ENCODE measurements at places on chromosomes 2 and 18.

- DNase-seq = no peak
These were observed 403.3 kb downstream of the TXNL1 start for GRCh38 chr18:56235071-56235470.

DNA sequence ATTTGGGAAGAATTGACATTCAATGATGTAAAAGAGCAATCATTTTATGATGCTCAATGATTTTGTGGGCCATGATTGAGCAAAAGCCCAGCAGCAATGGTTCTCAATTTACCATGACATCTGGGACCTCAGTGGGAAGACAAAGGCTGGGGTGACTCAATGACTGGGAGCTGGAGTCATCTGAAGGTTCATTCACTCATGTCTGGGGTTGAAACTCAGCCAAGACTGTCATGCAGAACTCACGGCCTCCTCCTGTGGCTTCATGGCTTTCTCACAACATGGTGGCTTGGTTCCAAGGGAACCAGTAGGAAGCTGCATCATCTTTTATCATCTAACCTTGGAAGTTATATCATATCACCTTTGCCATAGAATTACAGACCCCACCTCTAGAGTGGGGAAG lies 45.1 kb upstream of the CD226 start:
- peak; percentile 35 for DNase-seq

GRCh38 chr2:228949831-228950230 lies 321.3 kb downstream of the PID1 start:
- no peak for DNase-seq

DNA sequence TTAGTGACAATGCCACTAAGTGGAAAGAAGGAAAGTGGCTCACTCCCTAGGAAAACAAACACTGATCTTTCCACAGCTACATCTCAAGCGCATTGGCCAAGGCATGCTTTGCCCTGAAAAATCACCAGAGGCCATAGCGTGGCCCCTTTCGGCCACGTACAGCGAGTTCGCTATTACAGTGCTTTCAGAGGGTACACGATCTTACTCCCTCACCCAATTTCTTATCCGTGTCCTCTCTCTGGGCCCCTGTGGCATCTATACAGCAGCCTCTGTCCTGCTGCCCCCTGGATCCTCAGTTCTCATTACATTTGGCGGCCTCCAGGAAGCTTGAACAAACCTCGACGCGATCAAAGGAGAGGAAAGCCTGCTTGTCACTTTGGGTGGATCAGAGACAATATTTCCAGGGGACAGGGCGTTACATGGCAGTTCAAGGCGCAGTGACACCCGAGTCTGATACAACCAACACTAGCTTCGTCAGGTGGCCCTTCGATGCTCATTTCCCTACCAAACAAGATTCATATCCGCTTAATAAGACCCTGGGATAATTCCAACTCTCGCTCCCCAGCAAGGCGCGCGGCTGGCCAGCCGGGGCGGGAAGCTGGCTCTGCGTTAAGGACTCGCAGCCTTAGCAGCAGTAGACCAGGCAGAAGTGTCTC lies 941 bp downstream of the SKOR2 start:
- DNase-seq = no peak

DNA sequence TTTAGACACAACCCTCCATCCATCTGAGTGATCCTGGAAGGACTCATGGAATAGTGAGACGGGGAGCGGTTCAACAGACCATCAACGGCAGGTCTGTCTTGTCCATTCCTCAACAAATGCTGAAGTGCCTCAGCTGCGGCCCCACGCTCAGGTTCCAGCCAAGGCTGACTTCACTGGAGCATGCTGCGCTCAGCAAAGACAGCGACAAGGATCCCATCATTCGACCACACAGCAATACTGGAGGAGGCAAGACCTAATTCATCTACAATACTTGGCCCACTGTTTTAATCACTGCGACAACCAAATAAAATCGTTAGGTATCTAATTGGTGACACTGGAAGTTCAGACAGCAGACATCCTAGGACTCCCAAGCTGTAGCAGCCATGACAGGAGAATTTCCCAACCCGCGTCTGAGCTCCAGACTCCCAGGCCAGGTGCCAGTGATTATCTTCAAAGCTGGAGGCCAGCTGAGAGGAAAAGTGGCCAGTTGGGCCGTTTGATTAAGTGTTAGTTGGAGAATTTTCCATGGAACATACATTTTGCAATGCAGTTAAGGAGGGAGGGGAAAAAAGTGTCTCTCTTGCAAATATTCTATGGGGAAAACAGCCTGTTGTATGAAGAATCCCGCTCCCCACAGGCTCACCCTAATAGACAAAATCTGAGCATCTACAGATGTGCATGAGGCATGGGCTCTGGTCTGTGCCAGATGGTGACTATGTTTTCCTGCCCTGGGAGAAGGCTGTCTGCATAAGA lies 92.5 kb upstream of the SLC35G4 start:
- DNase-seq = no peak

- DNase-seq = peak; percentile 84
These were observed 344.0 kb downstream of the PIK3C3 start for GRCh38 chr18:42298759-42299675.

DNA sequence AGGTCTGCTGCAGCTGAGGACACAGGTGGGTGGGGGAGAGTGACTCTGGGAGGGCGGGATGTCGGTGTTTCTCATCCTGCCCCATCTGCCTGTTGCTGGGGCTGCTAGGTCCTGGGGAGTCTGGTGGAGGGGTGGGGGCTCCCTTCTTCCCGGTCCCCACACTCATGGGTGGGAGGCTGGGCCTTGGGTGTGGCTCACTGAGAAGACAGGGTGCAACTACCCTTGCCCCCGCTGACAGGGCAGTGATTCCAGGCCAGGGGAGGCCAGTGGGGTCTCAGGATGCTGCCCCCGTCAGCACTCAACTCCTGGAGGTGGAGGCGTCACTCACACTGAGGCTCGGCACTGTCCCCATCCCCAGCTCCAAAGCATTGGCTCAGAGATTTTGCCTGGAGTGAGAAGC lies 7.7 kb upstream of the NFATC1 start:
- DNase-seq = no peak

- peak; percentile 64 for DNase-seq
These were observed 17.0 kb upstream of the STAT4 start for GRCh38 chr2:191167766-191168165.

DNA sequence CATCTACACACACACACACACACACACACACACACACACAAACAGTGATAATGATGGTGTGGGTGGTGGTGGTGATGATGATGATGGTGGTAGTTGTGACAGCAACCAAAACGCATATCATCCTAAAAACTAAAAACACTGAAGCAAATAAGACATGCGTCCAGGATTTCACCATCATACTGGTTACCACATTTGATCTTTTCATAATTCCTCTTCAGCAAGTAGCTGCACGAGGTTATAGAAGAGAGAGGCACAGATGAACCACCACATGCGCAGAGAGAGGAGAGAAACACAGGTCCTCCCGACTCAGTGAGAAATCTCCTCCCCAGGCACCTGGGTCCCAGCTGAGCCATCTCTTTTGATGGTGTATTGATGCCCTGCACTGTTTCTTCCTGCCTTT lies 393.3 kb downstream of the METTL4 start:
- no peak for DNase-seq

DNA sequence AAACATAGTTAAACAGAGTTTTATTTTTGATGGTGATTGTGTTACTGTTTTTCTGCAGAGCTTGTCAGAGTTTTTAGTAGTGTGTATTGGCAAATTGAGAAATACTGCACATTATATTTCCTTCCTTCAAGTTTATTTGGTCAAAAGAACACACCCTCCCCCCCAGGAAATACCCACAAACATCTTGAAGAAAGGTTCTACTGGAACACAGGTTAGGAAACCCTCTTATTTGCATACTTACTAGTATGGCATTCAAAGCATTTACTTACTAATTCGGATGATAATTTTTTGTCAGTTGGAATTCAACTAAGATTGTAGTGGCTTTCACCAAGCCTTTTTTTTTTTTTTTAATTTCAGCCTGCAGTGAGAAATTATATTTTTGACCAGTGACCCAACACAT lies 9.1 kb downstream of the CAB39 start:
- no peak for DNase-seq

DNA sequence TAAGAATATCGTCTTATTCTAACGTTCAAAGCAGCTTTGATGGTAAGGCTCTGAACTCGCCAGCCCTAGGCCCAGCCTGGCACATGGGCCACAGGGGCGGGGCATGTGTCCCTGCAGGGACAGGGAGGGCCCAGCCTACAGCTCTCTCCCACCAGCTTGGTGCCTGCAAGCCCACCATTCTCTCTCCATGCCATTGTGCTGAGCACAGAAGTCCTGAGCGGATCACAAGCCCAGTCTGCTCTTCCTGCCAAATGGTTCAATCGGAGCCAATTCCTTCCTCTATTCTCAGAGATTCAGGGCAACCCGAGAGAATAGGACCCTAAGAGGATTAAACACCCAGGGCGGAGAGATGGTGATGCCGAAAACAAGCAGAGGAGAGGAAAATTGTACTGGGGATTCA lies 50.3 kb upstream of the APCDD1 start:
- no peak for DNase-seq

DNA sequence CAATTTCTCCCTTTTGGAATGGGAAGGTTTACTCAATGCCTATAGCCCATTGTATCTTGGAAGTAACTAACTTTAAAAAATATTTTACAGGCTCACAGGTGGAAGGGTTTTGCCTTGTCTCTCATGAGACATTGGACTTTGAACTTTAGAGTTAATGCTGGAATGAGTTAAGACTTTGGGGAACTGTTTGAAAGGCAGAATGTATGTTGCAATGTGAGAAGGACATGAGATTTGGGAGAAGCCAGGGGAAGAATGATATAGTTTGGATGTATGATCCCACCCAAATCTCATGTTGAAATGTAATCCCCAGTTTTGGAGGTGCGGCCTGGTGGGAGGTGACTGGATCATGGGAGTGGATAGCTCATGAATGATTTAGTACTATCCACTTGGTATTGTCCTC lies 17.5 kb upstream of the TBC1D8 start:
- no peak for DNase-seq

GRCh38 chr2:134250840-134251461 lies 2.9 kb upstream of the MGAT5 start:
- DNase-seq = no peak

- DNase-seq = no peak
These were observed 31.5 kb upstream of the KLHL14 start for GRCh38 chr18:32804134-32804888.

DNA sequence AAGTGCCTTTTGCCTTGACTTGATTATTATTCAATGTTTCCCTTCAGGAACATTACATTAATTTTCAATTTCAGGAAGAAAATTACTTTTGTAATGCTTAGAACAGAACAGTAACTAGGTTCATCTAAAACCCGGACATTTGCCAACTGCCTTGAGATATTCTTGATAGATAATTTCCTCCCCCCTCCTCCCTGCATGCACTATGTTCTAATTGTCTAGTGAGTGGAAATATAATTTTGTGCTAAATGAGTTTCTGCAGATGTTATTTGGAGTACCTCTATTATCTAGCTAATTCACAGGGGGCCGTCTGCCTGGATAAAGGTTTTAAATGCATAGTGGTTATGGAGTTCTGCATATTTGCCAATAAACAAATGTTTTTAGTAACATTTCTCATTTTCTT lies 200.3 kb upstream of the SLC39A10 start:
- DNase-seq = no peak

GRCh38 chr18:64474773-64475172 lies 325.9 kb upstream of the LINC00305 start:
- DNase-seq = no peak

- no peak for DNase-seq
These were observed 6.9 kb downstream of the CD8A start for GRCh38 chr2:86783615-86784339.

- peak; percentile 48 for DNase-seq
These were observed 223.9 kb downstream of the MBD5 start for GRCh38 chr2:148244593-148245292.

DNA sequence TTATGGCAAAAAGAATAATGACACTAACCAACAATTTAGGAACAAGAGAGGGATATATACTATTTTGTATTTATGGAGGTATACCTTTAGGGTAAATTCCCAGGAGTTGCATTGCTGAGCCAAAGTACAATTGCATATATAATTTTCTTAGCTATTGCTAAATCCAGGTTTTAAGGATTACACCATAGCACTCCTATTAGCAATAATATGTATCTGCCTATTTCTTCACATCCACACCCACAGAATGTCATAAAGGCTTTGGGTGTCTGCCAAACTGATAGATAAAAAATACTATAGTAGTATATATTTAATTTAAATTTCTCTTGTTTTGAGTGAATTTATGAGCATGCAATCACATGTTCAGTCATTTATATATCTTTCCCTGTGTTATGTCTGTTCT lies 11.5 kb upstream of the SERPINB13 start:
- DNase-seq = no peak

DNA sequence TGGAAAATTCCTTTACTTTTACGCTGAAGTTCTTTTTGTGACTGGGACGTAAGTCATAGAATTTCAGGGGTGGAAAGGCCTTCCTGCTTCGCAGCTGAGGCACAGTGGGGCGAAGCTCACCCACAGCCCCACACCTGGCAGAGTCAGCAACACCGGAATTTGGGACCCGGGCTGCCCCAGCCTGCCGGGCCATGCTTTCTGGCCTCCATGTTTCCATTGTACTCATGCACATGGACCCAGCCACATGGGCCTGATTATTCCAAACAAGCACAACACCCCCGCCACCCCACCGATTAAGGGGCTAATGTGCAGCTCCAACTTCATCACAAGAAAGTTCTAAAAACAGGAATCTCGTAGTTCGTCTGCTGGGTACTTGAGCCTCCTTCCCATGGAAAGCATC lies 82.5 kb downstream of the CABLES1 start:
- DNase-seq = no peak

DNA sequence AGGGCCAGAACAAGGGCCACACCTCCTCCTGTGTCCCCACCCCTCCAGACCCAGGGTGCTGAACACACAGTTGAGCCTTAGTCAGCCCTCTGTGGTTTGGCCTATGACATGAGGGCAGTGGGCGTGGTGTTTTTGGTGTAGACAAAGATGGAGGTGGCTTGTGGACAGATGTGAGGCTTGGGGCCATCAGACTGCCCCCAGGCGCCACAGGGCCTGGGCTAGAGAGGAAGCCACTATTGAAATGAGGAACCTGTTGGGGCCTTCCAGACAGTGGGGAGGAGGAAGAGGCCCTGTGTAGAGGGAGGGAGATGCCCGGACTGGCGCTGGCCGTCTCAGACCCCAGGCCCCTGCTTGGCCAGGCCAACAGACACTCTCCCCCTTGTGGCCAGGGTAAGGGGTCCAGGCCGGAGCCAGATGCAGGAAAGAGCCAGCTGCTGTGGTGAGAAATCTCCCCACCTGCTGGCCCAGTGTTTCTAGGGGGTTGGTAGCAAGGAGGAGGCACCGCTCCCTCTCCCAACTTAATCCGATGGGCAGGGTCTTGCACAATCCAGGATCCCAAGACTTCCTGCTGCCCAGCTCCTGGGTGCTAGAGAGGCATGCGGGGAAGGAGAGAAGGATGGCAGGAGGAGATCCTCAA lies 53.8 kb downstream of the SMAD7 start:
- DNase-seq = no peak
